ENCODE measurements at places on chromosomes 2 and 18.

DNA sequence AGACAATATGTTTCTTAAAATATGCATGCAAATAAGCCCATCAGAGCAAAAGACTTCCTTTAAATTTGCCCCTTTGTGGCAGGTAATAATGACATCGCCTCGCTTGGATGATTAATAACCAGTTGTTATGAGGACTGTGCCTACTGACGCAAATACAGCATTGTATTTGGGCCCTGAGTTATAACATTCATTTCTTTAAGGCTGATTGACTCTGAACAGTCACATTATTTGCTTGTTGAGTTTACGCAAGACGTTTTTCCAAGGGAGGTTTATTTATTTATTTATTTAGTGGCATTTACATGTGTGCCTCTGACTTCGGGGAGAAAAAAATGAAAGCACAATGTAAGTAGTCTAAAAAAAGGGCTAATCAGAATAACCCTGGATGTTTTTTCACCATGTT is 88.3 kb downstream of the SLC8A1 start:
- no peak for DNase-seq

GRCh38 chr2:24315669-24316068 is 44.7 kb downstream of the ITSN2 start:
- no peak for DNase-seq

GRCh38 chr2:128519517-128520215 is 201.0 kb upstream of the HS6ST1 start:
- no peak for DNase-seq

- no peak for DNase-seq
Observed at GRCh38 chr2:230938098-230938497, 13.1 kb upstream of the GPR55 start.

- no peak for DNase-seq
Observed at GRCh38 chr18:51044928-51045585, 15.0 kb downstream of the SMAD4 start.

GRCh38 chr2:85547859-85548607 is 9.1 kb downstream of the MAT2A start:
- DNase-seq = no peak

GRCh38 chr2:134489732-134490384 is 228.9 kb downstream of the TMEM163 start:
- no peak for DNase-seq

DNA sequence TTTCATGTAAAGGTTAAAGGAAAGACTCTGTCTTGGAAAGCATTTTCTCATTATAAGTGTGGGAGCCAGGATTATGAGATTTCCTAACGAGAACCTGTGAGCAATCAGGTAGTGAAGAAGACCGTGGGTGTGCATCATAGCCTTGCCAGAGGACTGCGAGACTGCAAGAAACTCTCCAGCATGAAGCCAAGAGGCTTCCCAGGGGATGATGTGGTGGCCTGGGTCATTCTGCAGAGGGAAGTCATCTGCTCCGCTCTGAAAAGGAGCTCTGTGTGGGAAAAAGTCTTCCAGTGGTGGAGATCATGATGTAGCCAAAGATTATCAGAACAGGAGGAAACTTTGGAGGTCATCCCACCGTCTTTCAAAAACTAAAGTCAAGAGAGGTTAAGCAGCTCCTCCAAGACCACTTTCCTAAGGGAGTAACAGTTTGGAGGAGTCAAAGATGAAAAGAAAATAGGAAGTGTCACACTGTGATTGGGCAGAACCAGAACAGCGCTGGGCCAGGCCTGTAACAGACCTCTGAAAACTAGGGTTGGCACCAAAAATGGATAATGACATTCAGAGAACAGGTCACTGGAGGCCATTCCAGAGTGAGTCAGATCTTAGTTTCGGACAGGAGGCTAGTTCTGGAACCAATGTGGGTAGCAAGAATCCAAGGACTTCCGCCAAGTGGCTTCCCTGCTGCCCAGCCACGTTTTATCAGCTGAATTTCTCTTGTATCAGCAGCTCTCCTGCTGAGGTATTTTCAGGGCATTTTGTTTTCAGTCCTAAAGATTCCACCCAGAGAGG is 113.0 kb downstream of the LRATD1 start:
- no peak for DNase-seq

DNA sequence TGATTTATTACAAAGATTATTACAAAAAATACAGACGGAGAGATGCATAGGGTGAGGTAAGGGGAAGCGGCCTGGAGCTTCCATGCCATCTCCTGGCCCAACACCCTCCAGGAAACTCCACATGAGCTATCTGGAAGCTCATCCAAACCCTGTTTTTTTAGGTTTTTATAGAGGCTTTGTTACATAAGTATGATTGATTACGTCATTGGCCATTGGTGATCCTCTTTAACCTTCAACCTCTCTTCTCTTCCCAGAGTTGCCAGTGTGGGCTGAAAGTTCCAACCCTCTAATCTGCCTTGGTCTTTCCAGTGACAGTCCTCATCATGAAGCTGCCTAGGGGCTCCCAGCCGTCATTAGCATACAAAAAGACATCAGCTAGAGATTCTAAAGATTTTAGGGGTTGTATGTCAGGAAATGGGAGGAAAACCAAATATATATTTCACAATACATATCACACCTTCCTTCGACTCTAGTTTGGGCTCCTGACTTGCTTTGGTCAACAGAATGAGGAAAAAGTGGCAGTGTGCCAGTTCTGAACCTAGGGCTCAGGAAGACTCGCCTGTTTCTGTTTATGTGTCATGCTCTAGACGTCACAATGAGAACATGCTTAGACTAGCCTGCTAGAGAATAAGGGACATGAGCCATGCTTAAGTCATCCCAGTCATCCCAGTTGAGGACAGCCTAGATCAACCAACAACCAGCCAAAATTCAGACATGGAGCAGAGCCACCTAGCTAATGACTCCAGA is 54.1 kb downstream of the ETAA1 start:
- DNase-seq = no peak

DNA sequence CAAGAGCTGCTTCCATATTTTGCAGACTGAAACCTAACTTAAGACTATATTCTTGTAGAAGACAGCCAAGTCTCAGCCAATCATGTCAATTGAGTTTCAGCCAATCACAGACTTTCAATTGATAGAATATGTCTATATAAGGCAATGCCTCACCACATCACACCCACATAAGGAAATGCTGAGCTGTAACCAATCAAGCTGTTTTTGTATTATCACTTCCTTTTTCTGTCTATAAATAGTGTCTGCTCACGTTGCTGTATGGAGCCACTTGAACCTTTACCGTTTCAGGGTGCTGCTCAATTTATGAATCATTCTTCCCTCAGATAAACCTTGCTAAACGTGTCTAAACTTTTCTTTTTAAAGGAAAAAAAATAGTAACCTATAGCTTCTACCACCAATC is 1554.4 kb upstream of the LRRTM1 start:
- no peak for DNase-seq

GRCh38 chr2:80293039-80293438 is 11.5 kb downstream of the LRRTM1 start:
- DNase-seq = no peak

- no peak for DNase-seq
Observed at GRCh38 chr2:215080545-215080944, 57.9 kb downstream of the ABCA12 start.

DNA sequence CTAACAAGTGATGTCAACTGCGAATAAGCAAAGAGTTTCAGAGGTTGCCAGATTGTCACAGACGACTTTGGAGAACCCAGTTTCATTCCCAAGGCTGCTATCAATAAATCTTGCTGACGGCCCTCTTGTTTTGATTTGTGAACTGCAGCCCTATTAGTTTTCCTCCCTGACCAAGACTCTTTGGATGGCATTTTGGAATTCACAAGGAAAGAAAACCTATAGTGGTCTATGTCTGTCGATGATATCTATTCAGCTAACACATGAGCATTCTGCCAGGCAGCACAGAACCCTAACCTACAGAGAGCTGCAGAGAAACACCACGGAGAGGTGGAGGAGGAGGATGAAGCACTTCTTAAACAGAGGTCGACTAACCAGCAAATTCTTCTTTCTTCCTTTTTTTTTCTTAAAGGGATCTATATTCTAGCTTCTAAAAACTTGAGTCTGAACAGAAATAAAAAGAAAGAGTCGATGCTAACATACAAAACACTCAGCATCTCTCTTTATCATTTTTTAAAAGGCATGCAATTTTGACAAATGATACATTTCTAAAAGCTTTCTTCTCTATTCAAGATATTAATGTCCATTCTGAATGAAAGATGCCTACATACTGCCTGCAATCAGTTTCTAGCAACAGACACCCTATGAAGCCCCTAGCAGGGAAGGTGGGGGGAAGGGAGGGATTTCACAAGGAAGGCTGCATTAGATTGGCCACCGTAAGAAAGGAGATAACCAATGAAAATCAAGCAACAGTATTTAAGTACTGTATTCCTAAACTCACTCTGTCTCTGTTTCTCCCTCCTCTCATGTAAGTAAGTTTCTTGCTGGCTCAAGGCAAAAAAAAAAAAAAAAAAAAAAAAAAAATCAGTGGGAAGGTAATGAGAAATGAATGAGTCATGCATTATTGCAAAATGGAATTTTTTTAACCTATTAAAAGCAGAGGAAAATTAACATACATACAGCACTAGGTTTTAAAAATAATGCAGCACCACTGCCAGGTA is 83.0 kb upstream of the CHRNA1 start:
- DNase-seq = no peak

DNA sequence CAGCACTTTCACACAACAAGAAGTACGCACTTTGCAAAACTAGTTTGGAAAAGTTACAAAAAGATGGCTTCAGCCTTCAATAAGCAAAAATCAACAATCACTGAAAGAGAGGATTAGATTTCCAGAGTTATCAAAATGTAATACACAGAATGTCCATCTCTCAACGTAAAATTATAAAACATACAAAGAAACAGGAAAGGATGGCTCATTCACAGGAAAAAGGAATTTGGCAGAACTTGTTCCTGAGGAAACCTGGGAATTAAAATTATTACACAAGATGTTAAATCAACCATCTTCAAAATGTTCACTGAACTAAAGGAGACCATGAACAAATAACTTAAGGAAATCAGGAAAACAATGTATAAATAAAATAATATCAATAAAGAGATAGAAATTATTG is 8.0 kb downstream of the C2orf92 start:
- DNase-seq = no peak

DNA sequence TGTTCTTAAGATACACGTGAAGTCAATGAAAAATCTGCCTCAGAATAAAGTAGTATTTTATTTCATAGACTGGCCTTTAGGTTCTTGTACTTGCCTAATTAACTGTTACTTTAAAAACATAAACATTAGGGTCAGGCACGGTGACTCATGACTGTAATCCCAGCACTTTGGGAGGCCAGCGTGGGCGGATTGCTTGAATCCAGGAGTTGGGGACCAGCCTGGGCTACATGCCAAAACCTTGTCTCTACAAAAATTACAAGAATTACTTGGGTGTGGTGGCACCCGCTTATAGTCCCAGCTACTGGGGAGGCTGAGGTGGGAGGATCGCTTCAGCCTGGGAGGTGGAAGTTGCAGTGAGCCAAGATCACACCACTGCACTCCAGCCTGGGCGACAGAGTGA is 16.0 kb upstream of the SNORC start:
- DNase-seq = no peak

- DNase-seq = no peak
Observed at GRCh38 chr2:19569300-19569791, 210.9 kb upstream of the OSR1 start.

GRCh38 chr2:56170988-56171387 is 12.8 kb upstream of the CCDC85A start:
- no peak for DNase-seq

GRCh38 chr18:32019251-32019948 is 775 bp downstream of the RNF125 start:
- DNase-seq = peak; percentile 83

GRCh38 chr2:162125138-162125537 is 26.9 kb downstream of the GCG start:
- DNase-seq = no peak

DNA sequence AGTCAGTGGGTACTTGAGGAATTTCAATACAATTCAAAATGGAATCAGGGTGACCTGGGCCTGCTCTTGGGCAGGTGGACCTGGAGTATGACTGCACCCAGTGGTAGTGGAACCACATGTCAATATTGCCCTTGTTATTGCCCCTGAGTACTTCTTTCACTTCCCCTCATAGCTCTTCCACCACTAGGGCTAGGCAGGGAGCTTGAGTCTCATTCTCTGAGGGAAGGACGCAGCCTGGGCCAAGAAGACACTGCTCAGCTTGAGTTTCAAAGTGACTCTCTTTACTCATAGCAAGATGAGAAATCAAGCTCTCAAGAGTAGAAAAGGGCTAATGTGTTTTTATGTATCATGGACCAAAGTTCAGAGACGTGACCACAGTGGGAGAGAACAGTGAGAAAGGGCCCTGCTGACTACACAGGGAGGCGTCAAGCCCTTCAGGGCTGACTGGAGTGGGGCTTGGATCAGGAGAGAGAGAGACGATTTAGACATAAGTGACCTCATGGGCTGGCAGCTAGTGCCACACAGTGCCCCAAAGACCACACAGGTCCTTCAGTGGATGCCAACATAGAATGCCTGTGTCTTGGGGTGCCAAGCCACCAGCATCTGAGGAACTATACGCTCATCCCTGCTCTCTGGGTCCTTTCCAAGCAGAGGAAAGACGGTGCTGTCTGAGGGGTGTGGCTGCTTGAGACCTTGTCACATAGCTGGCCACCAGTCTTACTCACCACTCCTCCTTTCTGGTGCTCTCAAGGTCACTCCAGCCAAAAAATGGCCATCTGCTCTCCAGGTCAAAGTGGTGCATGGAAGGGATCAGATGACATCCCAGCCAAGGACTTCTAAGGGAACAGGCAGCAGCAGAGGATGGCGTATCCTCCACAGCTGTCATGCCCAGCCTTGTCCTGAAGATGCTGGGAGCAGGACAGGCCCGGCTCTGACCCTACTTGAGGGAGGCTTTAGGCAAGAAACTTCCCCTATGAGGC is 13.0 kb downstream of the PTMA start:
- no peak for DNase-seq

GRCh38 chr2:239539776-239540100 is 138.9 kb upstream of the HDAC4 start:
- no peak for DNase-seq

GRCh38 chr18:9913151-9913525 is 678 bp upstream of the VAPA start:
- DNase-seq = no peak

- no peak for DNase-seq
Observed at GRCh38 chr2:193583638-193584400, 1389.1 kb upstream of the TMEFF2 start.

DNA sequence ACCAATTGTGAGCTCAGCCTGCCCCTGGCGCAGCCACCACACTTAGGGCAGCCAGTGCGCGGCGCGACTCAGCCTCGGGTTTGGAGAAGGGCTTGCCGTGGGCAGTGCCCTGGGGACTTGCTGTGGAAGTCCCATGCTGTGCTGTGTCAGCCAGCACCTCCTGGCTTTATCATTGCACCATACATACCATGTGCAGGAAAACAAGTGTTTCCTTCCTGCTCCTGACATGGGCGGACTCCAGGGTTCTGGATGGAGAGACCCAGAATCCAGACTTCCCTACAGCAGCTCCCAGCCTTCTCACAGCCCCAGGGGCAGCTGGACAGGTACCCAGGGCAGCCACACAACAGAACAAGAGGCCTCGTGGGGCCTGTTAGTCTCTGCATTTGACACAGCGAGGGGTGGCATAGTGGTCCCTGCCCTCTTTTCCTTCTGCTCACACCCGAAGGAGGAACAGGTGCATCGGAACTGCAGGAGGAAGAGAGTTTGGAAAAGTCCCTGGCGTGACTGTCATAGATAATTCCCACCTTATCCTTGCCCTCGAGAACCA is 54.2 kb downstream of the SDC1 start:
- DNase-seq = no peak

GRCh38 chr2:127670055-127670956 is 5.0 kb downstream of the LIMS2 start:
- DNase-seq = no peak

GRCh38 chr18:55651236-55651635 is 63.2 kb upstream of the TCF4 start:
- DNase-seq = no peak
